Vagina (tissue), 2 donors: ENCODE measurements at places on chromosomes 1 and 21.

DNA sequence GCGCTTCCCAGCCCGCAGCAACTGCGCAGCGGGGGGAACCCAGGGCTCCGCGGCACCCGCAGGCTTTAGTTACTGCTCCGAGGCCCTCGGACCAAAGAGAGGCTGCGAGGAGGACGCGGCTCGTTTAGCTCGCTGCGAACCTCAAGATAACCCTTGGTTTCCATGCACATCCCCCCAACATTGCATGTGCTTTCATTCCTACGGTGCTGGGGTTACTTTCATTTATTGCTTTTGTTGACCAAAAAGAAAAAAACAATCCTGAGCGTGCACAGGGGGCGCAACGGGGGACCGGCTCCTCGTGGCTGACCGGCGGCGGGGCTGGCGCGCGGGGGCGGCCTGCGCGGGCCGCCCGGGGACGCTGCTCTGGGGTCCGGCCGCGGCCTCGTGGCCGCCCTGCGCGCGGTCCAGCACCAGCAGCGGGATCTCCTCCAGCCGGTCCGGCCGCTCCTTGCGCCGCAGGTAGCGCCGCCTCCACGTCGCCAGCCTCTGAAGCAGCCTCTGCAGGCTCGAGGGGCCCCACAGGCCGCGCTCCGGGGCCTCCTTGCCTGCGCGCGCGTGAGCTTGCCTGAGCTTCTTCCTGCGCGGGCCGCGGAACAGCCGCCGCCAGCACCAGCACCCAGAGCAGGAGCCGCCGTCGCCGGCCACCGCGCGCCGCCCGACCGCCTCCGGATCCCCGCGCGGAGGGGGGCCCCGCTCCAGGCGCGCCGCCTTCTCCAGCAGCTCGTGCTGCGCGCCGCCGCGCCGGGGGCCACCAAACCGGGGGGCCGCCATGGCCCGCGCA, 77.4 kb downstream of the DESI2 start:
- DNase-seq = no peak

DNA sequence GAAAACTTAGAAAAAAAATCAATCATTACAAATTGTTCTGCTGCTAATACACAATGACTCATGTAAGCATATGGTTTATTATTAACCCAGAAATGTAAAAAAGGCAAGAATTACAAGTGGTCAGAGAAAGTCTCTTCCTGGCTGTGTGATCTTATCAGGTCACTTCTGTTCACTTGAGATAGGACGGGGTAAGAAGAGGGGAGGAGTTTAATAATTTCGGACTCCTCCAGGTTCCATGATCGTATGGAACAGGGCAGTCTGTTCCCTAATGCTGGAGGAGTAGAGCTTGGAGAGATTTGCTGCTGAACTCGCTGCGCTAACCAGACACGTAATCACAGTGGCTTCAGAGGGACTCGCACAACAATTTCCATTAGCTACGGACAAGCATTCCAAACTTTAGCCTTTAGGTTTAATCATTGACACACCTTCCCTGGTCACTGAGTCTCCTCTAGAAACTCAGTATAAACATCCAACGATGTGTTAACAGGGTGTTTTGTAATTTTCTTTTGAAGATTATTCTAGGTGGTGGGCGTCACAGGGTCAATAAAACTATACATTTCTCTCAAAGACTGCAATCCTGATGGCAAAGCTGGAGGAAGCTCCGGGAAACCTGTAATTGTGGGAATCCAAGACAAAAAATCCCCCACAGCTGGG, 1.3 kb downstream of the CRYZ start:
- DNase-seq = no peak

- DNase-seq = no peak
Measured at GRCh38 chr1:205199931-205200299, 11.6 kb downstream of the DSTYK start.

DNA sequence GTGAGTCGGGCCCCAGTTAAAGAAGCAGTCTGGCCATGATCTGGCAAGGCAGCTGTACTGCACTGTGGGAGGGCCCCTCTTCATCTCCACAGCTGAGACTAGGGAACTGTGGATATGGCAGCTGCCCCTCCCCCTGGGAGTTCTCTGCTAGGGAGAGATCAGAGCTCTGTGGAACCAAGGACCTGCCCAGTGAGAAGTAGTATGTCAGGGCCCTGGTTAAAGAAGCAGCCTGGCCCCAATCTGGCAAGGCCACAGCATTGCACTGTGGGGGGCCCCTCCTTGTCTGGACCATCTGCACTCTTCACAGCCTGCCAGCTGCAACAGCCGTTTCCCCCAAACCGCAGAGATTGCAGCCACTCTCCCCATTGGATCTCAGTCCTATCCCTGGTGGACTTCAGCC, 208.5 kb downstream of the DNAH14 start:
- DNase-seq = no peak

- no peak for DNase-seq
Measured at GRCh38 chr1:64829411-64830029, 84.6 kb downstream of the RAVER2 start.

GRCh38 chr1:13694886-13695684, 4.9 kb upstream of the PRDM2 start:
- no peak for DNase-seq

DNA sequence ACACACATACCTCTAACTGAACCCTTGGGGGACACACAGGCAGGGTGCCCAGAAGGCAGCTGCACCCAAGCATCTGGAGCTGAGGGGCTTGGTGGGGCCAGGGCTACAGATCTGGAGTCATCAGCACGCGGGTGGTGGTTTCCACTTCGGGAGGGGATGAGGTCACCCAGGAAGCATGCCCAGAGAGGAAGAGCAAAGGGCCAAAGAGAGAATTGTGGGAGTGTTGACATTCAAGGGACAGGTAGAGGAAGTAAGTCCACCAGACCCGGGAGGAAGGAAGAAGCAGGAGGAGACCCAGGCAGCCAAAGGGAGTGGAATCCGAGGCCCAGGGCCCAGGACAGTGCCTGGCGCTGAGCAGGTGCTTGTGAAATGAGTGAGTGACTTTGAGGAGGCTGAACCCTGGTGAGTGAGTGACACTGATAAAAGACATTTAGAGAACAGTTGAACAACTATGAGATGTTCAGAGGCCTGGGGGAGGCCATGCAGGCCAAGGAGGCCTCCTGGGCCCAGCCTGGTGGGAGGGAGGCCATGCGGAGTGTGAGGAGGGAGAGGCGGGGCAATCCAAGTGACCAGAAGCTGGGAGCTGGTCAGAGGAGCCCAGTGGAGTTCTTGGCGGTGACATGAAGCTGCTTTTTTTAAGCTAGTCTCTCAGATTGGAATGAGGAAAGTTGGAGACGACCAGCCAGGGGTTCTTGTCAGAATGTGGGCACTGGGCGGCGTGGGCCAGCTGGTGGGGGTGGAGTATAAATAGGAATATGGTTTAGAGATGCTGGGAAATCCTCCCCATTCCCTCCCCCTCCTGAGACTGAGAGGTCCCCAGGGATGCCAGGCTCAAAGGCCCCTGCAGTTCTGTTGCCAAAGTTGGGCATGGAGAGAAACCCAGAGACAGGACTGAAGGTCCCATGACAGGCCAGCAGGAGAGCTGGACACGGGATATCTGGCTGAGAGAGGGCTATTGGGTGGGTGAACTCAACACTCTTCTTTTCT, 7.9 kb downstream of the CDK18 start:
- DNase-seq = no peak

DNA sequence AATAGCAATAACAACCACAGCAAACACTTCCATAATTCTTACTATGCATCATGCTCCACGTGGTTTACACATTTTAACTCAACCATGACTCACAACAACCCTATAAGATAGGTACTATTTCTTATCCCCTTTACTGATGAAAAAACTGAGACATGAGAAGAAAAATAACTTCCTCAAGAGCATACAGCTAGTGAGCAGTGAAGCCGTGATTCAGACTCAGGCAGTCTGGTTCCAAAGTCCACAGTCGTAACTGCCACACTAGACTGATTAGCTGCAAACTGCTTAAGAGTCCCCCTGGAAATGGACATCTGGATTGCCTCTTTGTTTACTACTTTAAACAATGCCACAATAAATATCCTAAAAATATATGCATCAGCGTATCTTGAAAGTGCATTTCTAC, 55.7 kb downstream of the PLD5 start:
- no peak for DNase-seq

GRCh38 chr1:16078925-16079656, 5.6 kb upstream of the FAM131C start:
- no peak for DNase-seq
